T-helper 17 cell (primary cell): ENCODE measurements at places on chromosomes 2 and 18. TPM values are rescaled to one million over a fixed set of nuclear protein-coding genes. Genes with fewer than 3 reads are reported as not detected.

DNA sequence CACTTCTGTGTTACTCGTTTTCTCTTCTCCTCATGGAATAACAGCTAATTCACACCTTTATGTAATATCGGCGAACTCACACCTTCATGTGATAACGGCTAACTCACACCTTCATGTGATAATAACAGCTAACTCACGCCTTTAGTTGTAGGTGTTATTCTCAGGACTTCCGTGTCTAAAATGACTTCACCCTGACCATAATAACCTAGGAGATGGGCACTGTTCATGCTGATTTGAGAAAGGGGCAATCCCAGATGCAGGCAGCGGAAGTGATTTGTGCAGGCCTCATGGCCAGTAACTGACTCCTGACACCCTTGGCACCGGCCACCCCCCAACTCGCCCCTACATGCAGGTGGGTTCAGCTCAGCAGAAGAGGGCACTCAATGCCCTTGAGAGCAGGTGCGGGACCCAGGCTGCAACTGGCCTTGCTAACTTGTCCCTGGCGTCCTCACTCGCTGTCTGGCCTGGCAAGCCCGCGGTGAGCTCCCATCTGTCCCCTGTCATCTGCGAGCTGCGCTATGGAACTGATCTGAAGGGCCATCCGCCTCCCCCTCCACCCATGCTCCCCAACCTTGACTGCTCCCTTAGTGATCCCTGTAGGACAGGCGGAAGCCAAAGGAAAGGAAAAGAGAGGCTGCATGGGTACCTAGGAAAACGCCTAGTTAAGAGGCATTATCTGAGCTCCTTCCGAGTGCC lies 42.6 kb upstream of the MTCL1 start:
- no peaks in the 10 kb centered on the region for H3K36me3 ChIP-seq
- no peak overlapping the region for H3K4me3 ChIP-seq
- no peak for DNase-seq
- peaks cover 18% of the 10 kb centered on the region for H3K27me3 ChIP-seq
- H3K27ac ChIP-seq, result no peak overlapping the region
- H3K4me1 ChIP-seq, result peaks cover 5% of the 10 kb centered on the region

GRCh38 chr2:45559436-45559835 lies 51.6 kb downstream of the SRBD1 start:
- peaks cover 8% of the 10 kb centered on the region for H3K36me3 ChIP-seq
- peaks cover 11% of the 10 kb centered on the region for H3K4me1 ChIP-seq
- H3K4me3 ChIP-seq, result no peak overlapping the region
- no peaks in the 10 kb centered on the region for H3K27me3 ChIP-seq
- DNase-seq, result no peak

- H3K27me3 ChIP-seq, result peaks cover 5% of the 10 kb centered on the region
- no peaks in the 10 kb centered on the region for H3K36me3 ChIP-seq
- H3K4me1 ChIP-seq, result no peaks in the 10 kb centered on the region
- H3K4me3 ChIP-seq, result no peak overlapping the region
- no peak overlapping the region for H3K27ac ChIP-seq
These were observed 291.5 kb upstream of the FANCL start for GRCh38 chr2:58532641-58533040.

DNA sequence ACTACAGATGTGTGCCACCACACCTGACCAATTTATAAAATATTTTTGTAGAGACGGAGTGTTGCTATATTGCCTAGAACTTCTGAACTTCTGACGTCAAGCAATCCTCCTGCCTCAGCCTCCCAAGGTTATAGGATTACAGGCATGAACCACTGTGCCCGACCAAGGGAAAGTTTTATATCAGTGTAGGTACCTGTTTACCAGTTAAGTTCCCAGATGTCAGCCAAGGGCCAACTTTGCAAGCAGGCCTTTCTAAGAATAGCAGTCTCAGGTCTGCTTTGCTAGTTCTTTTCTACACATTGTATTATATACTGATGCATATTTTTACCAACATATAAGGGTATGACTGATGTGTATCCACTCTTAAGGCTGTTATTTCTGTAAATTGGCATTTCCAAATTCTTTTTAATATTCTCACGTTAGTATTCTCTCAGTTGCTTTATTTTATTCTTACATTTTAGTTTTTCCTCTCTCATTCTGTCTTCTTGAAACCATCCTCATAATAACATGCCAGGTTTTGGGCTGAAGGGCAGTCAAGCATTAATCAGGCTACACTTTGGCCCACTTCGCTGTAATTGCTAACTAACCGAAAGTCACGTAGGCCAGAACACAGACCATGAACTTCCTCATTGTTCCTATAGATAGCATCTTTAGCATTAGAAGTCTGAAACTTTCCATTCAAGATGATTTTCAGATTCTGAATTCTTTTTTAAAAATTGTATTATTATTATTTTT lies 25.0 kb upstream of the CXXC1 start:
- no peak overlapping the region for H3K27ac ChIP-seq
- H3K36me3 ChIP-seq, result no peaks in the 10 kb centered on the region
- H3K4me1 ChIP-seq, result peaks cover 5% of the 10 kb centered on the region
- H3K4me3 ChIP-seq, result no peak overlapping the region
- peaks cover 38% of the 10 kb centered on the region for H3K27me3 ChIP-seq

GRCh38 chr2:164538240-164538866 lies 82.9 kb downstream of the GRB14 start:
- H3K4me3 ChIP-seq, result no peak overlapping the region
- H3K4me1 ChIP-seq, result no peaks in the 10 kb centered on the region
- no peak for DNase-seq
- H3K36me3 ChIP-seq, result no peaks in the 10 kb centered on the region

The SAG gene
- total RNA-seq, result 0.10 TPM

GRCh38 chr2:6828299-6828584 lies 37.5 kb downstream of the CMPK2 start:
- DNase-seq, result no peak
- H3K4me3 ChIP-seq, result no peak overlapping the region
- no peak overlapping the region for H3K27ac ChIP-seq
- peaks cover 6% of the 10 kb centered on the region for H3K4me1 ChIP-seq
- H3K27me3 ChIP-seq, result no peaks in the 10 kb centered on the region
- no peaks in the 10 kb centered on the region for H3K36me3 ChIP-seq

DNA sequence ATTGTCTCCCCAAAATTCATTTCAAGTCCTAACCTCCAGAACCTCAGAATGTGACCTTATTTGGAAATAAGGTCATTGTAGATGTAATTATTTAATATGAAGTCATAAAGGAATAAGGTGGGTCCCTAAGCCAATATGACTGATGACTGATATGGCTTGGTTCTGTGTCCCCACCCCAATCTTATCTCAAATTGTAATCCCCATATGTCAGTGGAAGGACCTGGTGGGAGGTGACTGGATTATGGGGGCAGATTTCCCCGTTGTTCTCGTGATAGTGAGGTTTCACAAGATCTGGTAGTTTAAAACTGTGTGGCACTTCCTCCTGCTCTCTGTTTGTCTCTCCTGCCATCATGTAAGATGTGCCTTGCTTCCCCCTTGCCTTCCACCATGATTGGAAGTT lies 43.0 kb upstream of the BCL11A start:
- no peaks in the 10 kb centered on the region for H3K4me1 ChIP-seq
- H3K36me3 ChIP-seq, result no peaks in the 10 kb centered on the region
- no peak overlapping the region for H3K4me3 ChIP-seq
- peaks cover 44% of the 10 kb centered on the region for H3K27me3 ChIP-seq
- no peak for DNase-seq
- H3K27ac ChIP-seq, result no peak overlapping the region

DNA sequence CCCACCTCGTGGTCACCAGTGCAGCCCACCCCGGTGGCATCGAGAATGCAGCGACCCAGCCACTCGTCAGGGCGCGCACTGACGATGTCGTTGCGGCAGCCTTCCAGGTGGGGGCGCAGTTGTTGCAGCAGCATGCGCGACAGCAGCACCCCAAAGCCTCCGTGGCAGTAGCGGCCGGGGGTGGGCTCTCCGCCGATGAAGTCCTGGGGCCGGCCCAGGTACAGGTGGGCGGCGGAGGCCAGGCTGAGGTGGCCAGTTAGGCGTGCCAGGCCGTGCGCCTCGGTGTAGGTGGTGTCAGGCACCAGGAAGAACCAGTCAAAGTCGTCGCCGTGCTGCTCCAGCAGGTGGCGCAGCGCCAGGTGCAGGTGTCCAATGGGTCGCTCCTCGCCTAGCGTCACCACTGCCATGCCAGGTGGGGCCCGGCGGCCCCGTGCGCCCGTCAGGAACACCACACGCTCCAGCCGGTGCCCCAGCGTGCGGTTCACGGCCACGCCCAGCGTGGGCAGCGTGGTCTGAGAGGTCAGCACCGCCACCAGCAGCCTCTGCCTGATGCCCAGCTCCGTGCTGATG lies 1.9 kb downstream of the CHPF start:
- no peaks in the 10 kb centered on the region for H3K36me3 ChIP-seq
- H3K4me3 ChIP-seq, result peak overlapping the region; percentile 92
- no peaks in the 10 kb centered on the region for H3K27me3 ChIP-seq
- DNase-seq, result peak; percentile 75

- H3K27me3 ChIP-seq, result no peaks in the 10 kb centered on the region
- H3K4me3 ChIP-seq, result no peak overlapping the region
- no peak for DNase-seq
- H3K4me1 ChIP-seq, result peaks cover 9% of the 10 kb centered on the region
These were observed 37.4 kb downstream of the VAPA start for GRCh38 chr18:9951022-9951859.

- DNase-seq, result no peak
- no peaks in the 10 kb centered on the region for H3K27me3 ChIP-seq
- peaks cover 8% of the 10 kb centered on the region for H3K36me3 ChIP-seq
- peaks cover 9% of the 10 kb centered on the region for H3K4me1 ChIP-seq
- no peak overlapping the region for H3K4me3 ChIP-seq
- H3K27ac ChIP-seq, result no peak overlapping the region
These were observed 118.9 kb downstream of the WDR7 start for GRCh38 chr18:56770097-56770496.

- H3K27ac ChIP-seq, result no peak overlapping the region
- H3K36me3 ChIP-seq, result no peaks in the 10 kb centered on the region
- H3K27me3 ChIP-seq, result peaks cover 40% of the 10 kb centered on the region
These were observed 60.0 kb upstream of the ASAP2 start for GRCh38 chr2:9146646-9147045.

The RMC1 gene
- total RNA-seq, result 64.0 TPM

GRCh38 chr2:10444463-10444862 lies 3.7 kb downstream of the ODC1 start:
- peaks cover 16% of the 10 kb centered on the region for H3K4me1 ChIP-seq
- H3K27me3 ChIP-seq, result no peaks in the 10 kb centered on the region
- DNase-seq, result no peak
- H3K36me3 ChIP-seq, result peaks cover 16% of the 10 kb centered on the region
- H3K4me3 ChIP-seq, result no peak overlapping the region

- peaks cover 4% of the 10 kb centered on the region for H3K27me3 ChIP-seq
- no peak overlapping the region for H3K27ac ChIP-seq
These were observed 108.7 kb upstream of the ATL2 start for GRCh38 chr2:38485734-38486133.
